ENCODE measurements at places on chromosomes 5 and 9. TPM values are rescaled to one million over a fixed set of nuclear protein-coding genes. Genes with fewer than 3 reads are reported as not detected.

GRCh38 chr5:52981507-52981906 is 7.6 kb upstream of the ITGA2 start:
- DNase-seq = no peak

DNA sequence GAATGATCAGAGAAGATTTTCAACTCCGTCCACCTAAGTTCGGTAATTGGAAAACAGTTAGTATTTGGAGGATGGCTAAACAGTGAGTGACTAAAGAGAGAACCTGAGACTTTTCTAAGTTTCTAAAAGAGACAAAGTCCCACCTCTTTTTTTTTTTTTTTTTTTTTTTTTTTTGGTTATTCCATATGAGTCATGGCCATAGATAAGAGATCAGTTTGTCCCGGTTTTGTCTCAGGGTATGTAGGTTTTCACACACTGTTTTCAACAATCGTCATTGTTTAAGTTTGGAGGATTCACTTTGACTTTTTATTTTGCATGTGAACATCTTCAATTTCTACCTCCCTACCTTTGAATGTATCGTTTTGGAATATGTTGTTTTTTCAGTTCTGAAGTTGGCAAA is 85.9 kb downstream of the NTRK2 start:
- DNase-seq = no peak

ST8SIA4 gene
- total RNA-seq = 0.97 TPM

- peak; percentile 88 for DNase-seq
These were observed 157.8 kb downstream of the RGS3 start for GRCh38 chr9:113621309-113621791.

ZBED3 gene
- 3.3 TPM for total RNA-seq

DNA sequence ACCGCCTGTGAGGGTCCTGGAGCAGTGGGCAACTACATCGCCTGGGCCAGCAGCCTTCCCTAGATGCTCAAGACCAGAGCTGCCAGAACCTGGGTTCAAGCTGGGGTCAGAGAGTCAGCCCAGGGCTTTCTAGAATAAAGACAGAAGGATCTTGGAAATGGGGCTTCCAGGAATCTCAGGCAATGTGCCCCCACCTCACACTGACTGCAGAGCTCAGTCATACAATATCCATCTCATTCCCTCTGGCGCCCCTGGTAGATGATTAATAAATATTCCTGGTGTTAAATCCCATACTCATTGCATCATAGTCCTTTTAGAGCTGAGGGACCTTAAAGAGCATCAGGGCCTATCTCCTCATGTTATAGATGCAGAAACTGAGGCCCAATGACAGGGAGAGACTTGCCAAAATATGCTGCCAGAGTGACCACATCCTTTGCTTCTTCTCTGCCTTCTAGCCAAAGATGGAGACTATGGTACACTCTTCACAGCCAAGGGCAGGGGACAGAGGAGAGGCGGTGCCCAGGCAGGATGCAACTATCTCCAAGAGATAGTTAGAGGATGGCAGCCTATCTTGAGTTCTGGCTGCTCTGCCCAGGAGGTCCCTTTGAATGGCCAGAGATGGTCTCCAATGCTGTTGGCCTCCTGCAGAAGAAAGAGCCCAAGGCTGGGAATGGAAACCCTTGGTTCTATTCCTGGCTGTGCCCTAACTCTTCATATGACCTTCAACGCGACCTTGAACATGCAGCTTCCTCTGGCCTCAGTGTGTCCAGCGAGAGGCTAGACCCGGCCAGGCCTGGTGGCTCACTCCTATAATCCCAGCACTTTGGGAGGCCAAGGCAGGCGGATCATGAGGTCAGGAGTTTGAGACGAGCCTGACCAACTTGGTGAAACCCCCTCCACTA is 36.2 kb upstream of the IL17B start:
- no peak for DNase-seq

- no peak for DNase-seq
These were observed 29.1 kb upstream of the IL12B start for GRCh38 chr5:159359408-159359807.

GRCh38 chr5:15326932-15327331 is 173.0 kb upstream of the FBXL7 start:
- no peak for DNase-seq

DNA sequence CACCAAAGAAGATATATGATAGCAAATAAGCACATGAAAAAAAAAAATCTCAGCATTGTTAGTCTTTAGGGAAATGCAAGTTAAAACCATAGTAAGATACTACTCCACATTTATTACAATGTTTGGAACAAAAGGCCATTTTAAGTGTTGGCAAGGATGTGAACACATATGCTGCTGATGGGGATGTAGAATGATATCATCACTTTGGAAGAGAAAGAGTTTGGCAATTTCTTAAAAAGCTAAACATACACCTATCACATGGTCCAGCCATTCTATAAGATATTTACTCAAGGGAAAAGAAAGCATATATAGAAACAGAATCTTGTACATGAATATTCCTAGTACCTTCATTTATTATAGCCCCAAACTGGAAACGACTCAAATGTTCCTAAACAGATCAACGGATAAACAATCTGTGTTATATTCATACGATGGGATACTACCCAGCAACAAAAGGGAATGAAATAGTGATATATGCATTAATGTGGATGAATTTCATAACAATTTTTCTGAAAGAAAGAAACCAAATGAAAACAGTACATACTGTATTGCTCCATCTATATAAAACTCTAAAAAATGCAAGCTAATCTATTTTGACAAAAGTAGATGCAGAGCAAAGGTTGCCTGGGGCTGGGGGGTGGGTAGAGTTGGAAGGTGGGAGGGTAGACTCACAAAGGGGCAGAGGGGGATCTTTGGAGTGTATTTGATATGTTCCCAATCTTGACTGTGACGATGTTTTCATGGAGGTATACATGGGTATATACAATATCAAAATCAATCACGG is 45.7 kb upstream of the SMAD5 start:
- DNase-seq = no peak

SETD9 gene
- 6.7 TPM for total RNA-seq

DNA sequence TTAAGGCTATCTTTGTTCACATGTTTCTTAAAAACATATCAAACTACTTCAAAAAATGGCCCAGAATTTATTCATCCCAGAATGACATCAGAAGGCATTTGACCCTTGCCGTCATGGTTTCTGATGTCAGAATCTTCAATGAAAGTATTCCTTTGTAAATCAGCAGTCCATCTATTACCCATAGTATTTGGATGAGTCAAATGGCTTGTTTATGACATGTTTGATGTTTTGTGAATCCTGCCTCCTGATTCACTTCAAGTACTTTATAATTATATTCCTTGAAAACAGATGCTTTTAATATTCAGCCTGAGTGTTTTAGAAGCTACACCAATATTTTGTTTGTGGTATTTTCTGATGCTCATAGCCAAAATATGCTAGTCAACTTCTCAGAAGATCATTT is 200.8 kb upstream of the MEF2C start:
- DNase-seq = no peak

GRCh38 chr5:58224221-58224620 is 235.7 kb downstream of the PLK2 start:
- no peak for DNase-seq

TAS2R1 gene
- total RNA-seq = not detected

GRCh38 chr9:107983762-107984161 is 494.2 kb upstream of the KLF4 start:
- no peak for DNase-seq

GRIN1 gene
- total RNA-seq = not detected

GRCh38 chr9:37300620-37301019 is 121.9 kb upstream of the GRHPR start:
- no peak for DNase-seq

DNA sequence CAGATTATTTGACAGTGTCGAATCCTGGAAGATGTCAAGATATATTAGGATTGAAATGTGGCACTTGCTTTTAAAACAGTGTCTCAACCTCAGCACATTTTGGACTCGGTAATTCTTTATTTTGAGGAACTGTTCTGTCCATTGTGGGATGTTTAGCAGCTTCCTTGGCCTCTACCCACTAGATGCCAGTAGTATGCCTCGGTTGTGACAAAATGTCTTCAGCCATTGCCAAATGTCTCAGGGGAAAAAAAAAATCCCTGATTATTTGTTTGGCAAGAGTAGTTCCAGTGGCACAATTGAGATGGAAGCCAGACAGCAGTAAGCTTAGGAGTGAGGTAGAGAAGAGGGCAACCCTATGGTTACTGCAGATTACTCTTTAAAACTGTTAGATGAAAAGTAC is 694.5 kb upstream of the RIOK2 start:
- DNase-seq = no peak

GSN gene
- 746 TPM for total RNA-seq

DNA sequence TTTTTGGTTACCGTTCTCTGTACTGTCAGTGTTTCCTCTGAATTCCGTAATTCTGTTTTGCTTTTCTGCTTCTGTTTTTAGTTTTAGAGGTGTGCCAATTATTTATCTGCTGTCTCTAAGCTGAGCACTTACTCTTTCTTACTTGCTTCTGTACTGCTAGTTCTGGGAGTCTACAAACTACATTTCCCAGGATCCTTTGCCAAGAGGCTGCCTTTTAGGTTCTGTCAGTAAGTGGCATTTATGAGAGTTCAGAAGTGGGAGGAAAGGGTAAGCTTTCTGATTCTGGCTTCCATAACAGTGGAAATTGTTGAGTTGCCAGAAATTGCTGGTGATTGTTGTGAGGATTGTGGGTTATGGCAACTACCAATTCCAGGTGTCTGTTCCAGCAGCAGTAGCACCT is 102.4 kb downstream of the OSTF1 start:
- no peak for DNase-seq

- DNase-seq = no peak
These were observed 34.2 kb upstream of the TGFBR1 start for GRCh38 chr9:99070681-99071080.

- DNase-seq = no peak
These were observed 41.9 kb downstream of the CD180 start for GRCh38 chr5:67154556-67155206.

BOD1 gene
- 50.5 TPM for total RNA-seq

GDA gene
- total RNA-seq = 2.1 TPM

NSUN2 gene
- 90.8 TPM for total RNA-seq

SEPTIN8 gene
- total RNA-seq = 80.9 TPM
